ENCODE measurements at places on chromosomes 3 and 15.

GRCh38 chr3:191238321-191238817 is 39.3 kb downstream of the OSTN start:
- no peak for DNase-seq

- no peak for DNase-seq
These were observed 100.8 kb upstream of the NEDD4 start for GRCh38 chr15:56094171-56094570.

- no peak for DNase-seq
These were observed 41.0 kb upstream of the SLC41A3 start for GRCh38 chr3:126124896-126125295.

- peak; percentile 73 for DNase-seq
These were observed 23.0 kb downstream of the HES1 start for GRCh38 chr3:194158942-194159439.

- DNase-seq: no peak
These were observed 56.5 kb downstream of the ZNF385D start for GRCh38 chr3:21694506-21694905.

DNA sequence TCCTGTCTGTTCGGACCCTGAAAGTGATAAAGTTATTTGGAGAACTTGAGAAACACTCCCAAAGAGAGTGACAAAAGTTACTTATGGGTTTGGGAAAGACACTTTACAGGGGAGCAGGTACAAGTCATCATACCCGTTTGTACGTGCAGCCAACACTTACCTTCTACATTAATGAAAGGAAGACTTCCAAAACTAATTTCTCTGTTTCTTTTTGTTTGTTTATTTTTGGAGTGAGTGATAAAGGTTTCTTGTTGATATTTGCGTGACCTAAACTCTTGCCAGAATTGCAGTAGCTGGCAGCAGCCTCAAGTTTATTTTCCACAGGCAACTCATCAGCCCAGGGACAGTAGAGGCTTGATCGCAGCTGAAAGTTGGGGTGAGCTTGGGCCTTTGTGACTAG is 8.4 kb downstream of the ABHD2 start:
- no peak for DNase-seq

DNA sequence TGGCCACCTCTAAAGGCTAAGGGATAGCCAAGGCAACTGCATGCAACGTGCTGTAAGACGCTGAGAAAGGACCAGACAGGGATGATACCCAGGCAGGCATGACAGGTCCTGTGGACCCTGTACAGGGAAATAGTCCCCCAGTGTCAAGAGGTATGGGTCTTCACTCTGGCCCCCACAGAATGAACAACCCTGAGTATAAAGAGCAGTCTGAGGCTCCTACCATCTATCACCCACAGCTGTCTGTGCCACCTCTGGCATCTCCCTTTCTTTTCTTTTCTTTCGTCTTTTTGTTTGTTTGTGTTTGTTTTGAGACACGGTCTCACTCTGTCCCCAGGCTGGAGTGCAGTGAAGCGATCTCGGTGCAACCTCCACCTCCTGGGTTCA is 18.7 kb downstream of the SLC25A20 start:
- no peak for DNase-seq

DNA sequence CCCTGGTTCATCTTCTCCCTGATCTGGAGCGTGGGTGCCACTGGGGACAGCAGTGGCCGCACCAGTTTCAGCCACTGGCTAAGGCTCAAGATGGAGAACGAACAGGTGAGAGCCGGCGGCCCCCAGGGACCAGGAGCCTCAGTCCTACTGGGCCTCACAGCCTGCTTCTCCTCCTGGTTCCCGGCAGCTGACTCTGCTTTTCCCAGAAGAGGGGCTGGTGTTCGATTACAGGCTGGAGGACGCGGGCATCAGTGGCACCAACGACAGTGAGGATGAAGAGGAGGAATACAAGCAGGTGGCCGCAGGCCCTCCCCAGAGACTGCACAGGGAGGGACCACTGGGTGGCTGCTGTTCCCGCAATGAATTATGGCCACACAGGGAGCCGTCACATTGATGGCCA is 54.4 kb downstream of the DNAH1 start:
- DNase-seq: no peak

DNA sequence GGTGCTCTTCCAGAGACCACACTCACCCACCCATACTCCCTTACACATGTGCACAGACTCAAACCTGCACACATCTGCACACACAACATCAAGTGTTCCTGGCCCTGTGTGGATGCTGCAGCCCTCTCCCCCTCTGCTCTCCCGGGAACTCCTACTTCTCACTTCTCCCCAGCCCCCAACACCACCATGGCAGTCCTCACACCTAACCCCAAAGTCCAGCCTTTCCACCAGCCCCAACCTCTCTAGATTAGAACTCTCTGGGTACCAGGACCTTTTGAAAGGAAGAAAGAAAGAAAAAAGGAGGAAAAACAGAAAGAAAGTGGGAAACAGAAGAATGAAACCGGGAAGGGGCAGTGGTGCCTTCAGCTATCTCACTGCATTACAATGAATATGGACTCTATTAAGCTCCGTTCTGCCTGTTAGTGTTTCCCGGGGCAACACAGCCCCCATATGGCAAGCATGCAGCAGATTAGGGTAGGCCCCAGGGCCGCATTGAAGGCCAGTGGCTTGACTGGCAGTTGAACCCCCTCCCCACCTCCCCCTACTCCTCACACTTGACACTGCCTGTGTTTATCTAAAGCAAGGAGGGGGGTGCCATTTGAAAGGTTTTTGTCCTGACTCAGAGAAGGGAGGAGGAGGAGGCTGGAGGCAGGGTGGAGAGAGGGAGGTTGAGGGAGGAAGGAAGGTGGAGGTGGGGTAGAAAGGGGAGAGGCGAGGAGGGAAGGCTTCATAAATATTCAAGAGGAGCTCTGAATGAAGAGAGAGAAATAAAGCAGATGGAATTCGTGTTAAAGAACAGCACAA is 30.1 kb downstream of the BOC start:
- no peak for DNase-seq

DNA sequence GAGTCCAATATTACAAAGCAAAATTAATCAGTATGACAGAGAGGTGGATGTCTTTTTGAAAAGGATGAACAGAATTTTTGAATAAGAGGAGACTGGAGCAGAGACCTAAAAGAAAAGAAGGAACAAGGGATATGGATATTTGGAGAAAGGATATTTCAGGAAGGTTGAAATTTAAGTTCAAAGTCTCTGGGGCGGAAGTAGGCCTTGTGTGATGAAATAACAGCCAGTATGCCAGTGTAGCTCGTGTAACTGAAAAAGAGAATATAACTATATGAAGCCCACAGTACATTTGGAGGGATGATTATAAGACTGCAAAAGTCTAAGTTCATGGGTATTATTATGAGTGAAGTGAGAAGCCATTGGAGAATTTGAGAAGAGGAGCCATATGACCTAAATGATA is 766.7 kb downstream of the GBE1 start:
- DNase-seq: no peak

DNA sequence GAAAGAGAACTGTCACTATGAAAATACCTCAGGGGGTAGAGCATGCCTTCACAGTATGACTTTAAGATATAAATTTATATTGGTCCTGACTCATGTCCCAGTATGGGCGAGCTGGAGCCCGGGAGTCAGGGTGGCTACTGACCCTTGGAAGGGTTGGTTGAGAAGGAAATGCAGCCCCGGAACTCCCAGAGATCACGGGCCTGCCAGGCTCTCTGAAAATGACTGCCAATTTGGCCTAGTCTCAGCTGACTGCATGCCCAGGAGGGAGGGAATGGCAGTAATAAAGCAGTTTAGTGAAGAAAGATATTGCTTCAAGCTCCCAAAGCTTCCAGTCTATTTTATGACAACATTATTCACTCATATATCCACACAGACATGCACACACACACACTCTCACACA is 299.0 kb downstream of the NR2F2 start:
- DNase-seq: no peak

- DNase-seq: no peak
These were observed 580.1 kb downstream of the ROBO2 start for GRCh38 chr3:77620009-77620408.

GRCh38 chr15:73495181-73495580 is 52.2 kb downstream of the REC114 start:
- no peak for DNase-seq

GRCh38 chr3:42991341-42992315 is 12.5 kb downstream of the GASK1A start:
- DNase-seq: no peak

GRCh38 chr3:23106666-23107065 is 96.5 kb upstream of the UBE2E2 start:
- no peak for DNase-seq

GRCh38 chr15:89200182-89200581 is 21.2 kb downstream of the RLBP1 start:
- no peak for DNase-seq

DNA sequence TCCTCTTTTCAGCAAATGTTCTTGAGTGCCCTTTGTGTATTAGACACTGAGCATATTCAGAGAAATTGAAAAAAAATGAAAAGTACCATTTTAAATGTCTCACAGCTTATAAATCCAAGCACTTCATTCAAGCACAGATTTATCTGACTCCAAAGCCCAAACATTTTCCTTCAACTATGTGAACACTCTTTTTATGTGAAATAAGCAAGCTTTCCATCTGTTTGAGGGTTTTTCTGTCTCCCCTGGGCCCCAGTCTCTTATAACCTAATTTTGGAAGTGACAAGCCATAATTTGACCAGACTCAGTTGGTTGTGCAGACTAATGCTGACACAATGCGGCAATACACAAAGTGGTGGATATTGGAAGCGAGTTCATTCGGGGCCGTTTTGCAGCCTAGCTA is 170.3 kb downstream of the CNTN6 start:
- no peak for DNase-seq

DNA sequence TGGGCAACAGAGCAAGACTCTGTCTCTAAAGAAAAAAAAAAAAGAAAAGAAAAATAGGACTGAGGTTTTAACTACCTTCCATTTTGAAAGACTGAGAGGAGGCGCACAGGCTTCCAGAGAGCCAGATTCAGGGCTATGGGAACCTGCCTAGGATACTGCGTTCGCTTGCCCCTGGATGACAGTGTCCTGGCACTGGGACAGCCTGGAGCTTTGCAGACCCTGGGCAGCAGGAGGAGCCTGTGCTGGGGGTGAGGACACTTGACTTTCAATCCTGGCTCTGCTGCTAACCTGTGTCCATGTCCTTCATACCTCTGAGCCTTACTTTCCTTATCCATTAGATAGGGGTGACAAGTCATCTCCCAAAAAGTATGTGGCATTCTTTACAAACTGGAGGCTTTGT is 31.2 kb downstream of the CD276 start:
- DNase-seq: no peak

- peak; percentile 6 for DNase-seq
These were observed 734.2 kb downstream of the NAALADL2 start for GRCh38 chr3:175593331-175593730.

GRCh38 chr3:66483409-66483906 is 17.4 kb downstream of the LRIG1 start:
- DNase-seq: no peak

DNA sequence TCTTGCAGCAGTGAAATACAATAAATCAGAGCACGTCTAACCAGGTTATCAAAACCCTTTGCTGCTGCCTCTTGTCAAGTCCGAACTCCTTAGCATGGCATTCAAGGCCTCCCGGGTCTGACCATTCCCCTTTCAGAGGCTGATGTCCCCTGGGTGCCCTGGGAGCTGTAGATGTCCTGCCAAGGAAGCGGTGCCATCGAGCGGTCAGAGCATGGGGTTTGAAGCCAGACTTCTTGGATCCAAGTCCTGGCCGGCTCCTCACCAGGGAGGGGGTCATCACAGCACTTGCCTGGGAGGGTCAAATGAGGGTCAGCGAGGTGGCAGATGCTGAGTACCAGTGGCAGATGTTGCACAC is 496 bp downstream of the TF start:
- DNase-seq: no peak

DNA sequence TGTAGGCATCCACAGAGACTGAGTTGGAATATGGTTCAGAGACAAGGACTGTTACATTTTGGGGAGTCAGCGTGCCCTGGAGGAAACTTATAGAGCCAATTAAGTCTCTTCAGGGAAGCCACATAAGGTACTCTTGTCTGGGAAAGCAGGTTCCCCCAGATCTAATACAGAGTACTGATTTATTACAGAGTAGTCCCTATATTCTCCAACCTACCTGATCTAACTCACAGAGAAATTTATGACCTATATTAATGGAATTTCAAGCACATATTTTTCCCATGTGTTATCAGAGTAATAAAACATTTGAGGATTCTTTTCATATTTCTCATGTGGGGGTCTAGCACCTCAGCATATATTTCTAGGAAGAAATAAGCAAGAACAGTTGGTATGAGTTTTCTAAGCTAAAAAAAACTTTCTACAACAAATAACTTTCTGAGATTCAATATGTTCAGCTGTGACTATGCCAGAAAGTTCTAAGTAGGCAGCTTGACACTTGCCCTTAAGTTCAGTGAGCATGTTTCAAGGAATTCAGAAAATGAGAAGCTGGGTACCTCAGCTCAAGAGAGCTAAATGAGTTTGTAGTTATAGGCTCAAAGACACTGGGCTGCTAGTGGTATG is 75.3 kb upstream of the COL8A1 start:
- DNase-seq: peak; percentile 22

- no peak for DNase-seq
These were observed 800.8 kb downstream of the TUSC7 start for GRCh38 chr3:117510396-117510795.

DNA sequence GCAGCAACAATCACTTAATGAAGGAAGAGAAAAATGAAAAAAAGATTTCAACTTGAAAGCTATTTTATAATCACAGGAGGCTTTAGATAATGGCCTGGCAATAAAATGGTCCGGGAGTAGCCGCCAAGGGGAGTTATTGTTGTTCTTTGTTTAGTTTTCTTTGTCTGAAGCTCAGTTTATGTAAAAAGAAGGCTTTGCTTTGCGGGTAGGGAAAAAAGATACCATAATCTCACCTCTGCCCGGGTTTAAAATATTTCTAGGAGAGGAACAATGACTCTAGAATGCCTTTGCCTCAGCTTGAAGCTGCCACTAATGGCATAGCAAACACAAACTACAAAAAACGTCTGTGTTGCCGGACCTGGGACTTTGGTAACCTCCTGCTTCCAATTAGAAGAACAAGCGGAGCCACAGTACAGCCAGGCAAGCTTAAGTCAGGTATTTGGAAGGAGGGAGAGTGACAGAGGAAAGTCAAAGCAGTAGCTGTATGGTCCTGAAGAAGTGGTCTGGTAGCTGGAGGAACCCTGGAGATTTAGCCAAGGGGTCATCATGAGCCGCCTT is 764.5 kb downstream of the TUSC7 start:
- DNase-seq: no peak

DNA sequence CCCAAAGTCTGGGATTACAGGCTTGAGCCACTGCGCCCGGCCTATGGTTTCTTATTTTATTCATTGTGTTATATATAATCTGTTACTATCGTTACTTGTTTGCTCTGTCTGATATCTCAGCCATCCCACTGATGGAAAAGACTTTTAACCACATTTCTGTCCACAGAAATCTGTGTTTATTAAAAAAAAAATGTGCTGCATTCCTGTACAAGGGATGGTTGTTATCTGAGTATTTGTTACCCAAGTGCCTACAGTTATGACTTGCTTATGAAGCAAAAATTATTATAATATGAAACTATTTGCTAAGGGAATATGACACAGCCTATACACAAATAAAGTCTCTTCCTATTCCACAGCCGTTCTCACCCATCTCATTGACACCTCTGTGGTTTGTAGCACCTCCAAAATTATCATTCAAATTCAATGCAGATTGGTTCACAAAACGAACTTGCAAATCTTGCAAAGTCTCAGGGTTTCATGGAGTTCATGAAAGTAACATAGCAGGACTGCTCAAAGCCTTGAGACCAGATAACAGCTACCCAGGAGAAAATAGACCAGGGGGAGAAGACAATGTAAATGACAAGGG is 47.4 kb upstream of the UBE2E1 start:
- DNase-seq: no peak

GRCh38 chr3:160757233-160758106 is 1.4 kb downstream of the PPM1L start:
- no peak for DNase-seq
